ENCODE measurements at places on chromosomes 5 and 9.

GRCh38 chr5:135376961-135377624 lies 21.9 kb downstream of the MACROH2A1 start:
- no peak for DNase-seq

GRCh38 chr5:132661231-132662003 lies 3.4 kb downstream of the IL13 start:
- DNase-seq = no peak

DNA sequence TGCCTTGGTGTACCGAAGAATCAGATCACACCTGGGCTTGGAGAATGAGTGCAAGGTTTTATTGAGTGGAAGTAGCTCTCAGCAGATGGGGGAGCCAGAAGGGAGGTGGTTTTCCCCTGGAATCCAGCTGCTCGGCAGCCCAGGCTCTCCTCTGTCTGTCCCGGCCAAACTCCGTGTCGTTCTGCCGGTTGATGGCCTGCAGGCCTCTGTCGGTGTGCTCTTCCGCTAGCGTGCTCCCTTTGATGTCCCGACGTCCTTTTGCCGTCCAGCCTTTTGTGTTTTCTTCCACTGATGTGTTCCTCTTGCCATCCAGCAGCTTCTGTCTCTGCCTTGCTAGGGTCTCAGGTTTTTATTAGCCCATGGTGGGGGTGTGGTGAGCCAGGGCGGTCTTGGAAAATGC lies 28.0 kb upstream of the MIER3 start:
- no peak for DNase-seq

DNA sequence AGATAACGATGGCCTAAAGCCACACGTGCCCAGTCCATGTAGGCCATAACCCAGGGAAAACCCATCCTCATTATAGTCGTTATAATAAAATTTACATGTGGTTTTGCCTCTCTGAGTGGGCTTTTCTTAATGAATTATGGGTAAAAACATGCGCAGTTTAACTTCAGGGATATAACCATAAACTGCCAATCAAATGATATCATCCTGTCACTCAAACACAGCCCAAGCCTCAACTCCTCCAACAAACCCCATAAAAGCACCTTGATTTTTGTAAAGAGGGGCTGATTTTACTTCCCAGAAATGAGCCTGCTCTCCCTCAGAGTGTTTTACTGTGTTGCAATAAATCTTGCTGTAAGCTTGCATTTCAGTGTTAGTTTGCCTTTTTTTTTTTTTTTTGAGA lies 15.8 kb upstream of the SETX start:
- no peak for DNase-seq

GRCh38 chr5:167771571-167771970 lies 519.9 kb upstream of the WWC1 start:
- no peak for DNase-seq

DNA sequence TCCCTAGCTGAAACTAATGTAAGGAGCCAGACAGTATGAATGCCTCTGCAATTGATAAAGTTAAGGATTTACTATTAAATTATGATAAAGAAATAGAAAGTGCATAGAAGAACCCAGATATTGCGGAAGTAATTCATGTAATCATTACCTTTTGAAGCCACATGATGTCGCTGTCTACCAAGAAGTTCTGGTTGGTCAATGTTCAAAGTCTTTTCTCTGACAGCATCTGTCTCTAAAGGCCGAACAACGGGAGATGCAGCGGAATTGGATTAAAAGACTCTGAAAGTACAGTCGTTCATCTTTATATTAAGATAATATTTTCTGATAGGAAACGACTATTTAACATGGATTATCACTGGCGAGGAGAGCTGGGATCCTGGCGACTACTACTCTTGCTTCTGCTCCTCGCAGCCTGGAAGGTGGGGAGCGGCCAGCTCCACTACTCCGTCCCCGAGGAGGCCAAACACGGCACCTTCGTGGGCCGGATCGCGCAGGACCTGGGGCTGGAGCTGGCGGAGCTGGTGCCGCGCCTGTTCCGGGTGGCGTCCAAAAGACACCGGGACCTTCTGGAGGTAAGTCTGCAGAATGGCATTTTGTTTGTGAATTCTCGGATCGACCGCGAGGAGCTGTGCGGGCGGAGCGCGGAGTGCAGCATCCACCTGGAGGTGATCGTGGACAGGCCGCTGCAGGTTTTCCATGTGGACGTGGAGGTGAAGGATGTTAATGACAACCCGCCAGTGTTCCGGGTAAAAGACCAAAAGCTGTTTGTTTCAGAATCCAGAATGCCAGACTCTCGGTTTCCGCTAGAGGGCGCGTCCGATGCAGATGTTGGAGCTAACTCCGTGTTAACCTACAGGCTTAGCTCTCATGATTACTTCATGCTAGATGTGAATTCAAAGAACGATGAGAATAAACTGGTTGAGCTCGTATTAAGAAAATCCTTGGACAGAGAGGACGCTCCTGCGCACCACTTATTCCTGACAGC lies at the start of gene PCDHA8:
TSS of gene PCDHA8 (plus strand) at position 210 of the 985 bp plus-strand sequence. CDS start at position 345, 135 bp downstream.
- DNase-seq = no peak

GRCh38 chr5:163190784-163191183 lies 246.6 kb upstream of the CCNG1 start:
- DNase-seq = no peak

DNA sequence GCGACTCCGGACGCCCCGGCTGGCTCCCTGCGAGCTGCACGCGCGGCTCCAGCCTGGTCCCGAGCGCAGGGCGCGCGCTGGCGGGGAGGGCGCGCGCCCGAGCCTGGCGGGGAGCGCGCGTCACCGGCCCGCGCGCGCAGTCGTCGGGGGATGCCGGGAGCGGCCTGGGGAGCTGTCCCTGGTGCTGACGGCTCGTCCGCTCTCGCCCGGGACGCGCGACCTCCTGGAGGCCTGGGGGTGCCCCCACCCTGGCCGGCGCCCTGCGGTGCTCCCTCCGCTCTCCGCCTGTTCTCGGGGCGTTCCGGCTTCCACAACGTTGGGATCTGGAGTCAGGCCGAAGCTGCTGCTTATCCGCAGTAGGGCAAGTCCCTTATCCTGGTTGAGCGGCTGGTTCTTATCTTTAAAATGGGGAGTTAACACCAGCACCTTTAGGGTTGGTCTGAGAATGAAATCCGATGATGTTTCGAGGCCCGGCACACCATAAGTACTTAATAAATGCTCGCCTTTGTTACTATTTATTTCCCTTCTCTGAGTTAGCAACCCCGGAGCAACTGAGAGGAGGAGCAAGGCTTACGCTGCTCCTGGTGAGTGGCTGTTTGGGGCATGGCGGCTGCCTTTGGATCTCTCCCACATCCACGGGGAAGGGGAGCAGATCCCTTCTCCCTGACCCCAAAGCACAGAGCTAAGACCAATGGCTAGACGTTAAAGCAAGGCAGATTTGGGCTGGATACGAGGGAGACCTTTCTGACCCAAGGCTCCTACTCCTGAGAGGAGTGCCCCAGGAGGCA lies at the start of gene FAM163B:
TSS of gene FAM163B (minus strand) at position 79 of the 788 bp plus-strand sequence. CDS start 29,166 bp downstream, outside the sequence.
- no peak for DNase-seq

GRCh38 chr5:51651889-51652288 lies 268.6 kb downstream of the ISL1 start:
- DNase-seq = no peak

GRCh38 chr5:23675456-23675855 lies 168.0 kb downstream of the PRDM9 start:
- DNase-seq = no peak

DNA sequence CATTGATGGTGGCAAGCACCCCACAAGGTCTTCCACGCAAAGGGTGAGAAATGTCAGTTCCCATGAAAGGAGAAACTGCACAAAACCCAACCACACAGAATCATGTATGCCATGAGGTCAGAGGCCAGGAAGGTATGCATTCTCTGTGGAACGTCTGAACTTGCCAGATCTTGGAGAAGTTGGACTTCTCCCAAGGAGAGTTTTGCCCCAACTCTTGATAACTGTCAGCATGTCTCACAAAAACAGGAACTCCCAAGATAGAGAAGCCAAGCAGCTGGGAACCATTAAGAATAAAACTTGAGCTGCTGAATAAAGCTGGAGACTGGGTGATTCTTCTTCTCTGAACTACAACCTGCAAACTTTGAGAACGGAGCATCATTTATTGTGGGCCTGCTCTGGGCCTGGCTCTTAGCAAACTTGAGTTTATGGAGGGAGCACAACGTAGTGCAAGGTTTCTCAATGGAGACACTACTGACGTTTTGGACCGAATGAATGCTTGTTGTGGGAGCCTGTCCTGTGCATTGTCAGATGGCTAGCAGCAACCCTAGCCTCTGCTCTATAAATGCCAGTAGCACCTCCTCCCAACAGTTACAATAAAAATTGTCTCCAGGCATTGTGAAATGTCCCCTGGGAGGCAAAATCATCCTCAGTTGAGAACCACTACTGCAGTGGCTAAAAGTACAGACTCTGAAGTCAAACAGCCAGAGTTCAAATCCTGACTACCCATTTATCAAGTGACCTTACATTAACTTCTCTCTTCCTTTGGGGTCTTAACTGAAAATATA lies 193.5 kb downstream of the ACTL7B start:
- no peak for DNase-seq

DNA sequence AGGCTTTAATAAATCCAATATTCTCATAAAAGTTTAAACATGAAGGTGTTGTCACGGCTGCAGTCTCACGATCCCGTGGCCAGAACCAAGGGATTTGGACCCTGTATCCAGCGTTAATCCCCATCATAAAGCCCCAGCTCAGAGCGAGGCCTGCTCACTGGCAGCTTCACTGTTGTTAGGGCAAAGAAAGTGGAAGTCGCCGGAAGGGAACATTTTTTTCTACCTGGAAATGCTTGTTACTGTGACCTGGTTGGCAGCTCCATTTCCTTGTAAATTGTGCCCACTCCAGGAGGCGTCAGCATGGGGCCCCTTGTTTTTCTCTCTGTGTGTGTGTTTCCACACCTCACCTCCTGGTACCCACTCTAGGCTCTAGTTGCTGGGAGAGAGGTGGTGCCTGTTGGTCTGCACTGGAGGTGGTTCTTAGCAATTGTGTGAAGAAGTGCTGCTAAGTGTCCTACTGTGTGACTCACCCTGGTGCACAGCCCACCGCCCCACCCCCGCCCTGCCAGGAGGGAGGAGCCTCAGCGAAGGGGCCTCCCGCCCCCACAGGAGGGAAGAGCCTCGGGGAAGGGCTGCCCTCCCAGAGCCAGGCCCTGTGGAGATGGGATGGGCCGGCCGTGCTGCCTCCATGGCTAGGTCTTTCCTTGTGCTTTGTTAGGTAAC lies 105.1 kb downstream of the EHMT1 start:
- DNase-seq = no peak

GRCh38 chr5:96509721-96510350 lies 76.8 kb upstream of the PCSK1 start:
- DNase-seq = no peak

DNA sequence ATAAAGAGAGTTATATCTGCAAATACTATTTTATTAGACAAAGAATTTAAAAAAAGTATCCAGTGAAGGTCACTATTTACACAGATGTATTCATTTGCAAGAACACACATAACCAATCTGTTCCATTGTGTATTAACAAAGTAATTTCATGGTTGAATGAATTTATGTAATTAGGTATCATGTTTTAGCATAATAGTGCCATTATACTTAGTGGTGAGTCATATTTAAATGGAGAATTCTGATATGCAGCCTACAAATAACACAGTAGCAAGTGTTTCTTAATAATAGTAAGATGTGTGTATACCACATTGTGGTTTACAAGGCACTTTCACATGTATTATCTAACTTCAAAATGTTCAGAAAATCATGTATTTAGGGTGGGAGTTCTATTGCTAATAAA lies 1028.5 kb upstream of the ACO1 start:
- no peak for DNase-seq

GRCh38 chr9:95620314-95620713 lies 103.5 kb upstream of the PTCH1 start:
- DNase-seq = no peak

GRCh38 chr5:3599226-3600105 lies 3.8 kb downstream of the IRX1 start:
- no peak for DNase-seq

GRCh38 chr5:150059623-150060022 lies 26.7 kb downstream of the CSF1R start:
- DNase-seq = no peak

DNA sequence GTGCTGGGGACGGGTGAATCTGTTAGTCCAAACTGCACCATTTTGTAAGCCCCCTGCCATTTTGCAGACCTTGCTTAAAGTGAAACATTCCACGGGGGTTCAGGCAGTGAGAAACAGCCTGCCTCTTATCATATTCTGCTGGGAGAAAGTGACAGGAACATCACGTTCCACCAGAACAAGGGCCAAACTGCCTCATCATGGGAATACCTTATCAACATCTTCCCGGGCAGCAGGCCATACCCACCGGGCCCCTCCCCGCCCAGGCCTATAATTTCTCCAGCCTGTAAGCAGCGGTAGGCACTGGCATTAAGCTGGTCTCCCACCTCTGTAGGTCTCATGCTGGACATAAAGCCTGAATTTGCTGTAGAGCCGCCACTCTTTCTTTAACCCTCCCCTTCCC lies 1.5 kb upstream of the CFAP77 start:
- DNase-seq = no peak

GRCh38 chr5:68449380-68449779 lies 233.8 kb downstream of the PIK3R1 start:
- DNase-seq = no peak

DNA sequence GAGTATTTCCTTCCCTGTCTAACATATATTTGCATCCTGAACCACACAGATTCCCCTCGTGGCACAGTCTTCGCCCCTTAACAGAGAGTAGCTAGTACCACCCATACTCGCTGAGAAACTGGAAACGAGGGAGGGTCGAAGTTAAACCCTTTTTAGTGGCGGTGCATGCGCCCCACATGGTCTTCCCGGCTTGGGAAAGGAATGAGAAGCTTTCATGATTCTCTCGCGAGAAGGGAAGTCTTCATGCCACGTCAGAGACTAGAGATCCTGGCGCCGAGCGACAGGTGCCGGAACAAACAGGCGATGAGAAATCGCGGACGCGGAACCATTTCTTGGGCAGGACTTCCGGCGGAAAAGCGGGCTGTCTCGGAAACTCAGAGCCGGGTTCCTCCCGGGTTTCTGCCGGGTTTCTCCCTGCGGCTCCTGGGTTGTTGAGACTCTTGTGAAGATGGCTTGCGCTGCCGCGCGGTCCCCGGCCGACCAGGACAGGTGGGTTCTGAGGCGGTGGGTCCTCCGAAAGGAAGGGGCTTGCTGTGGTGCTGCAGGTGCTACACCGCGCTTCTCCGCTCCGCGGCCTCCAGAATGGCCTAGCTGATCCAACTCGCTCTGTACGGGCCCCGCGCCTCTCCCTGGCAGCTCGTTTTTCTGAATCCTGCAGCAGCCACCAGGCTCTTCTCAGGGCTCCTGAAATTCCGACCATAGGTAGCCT lies at the start of gene SRP19:
TSS of gene SRP19 (plus strand) at position 359 of the 709 bp plus-strand sequence. CDS start at position 449, 90 bp downstream.
- DNase-seq = peak; percentile 91

- DNase-seq = no peak
These were observed 2.0 kb upstream of the RXFP3 start for GRCh38 chr5:33934176-33934575.

All from GM12864 (cell line).